ENCODE measurements at places on chromosomes 4 and X.

- DNase-seq, result no peak
These were observed at the start of gene TLL1 for GRCh38 chr4:165872461-165873297. Gene TLL1 (plus strand): TSS chr4:165873237. CDS start chr4:165873905, 668 bp downstream.

DNA sequence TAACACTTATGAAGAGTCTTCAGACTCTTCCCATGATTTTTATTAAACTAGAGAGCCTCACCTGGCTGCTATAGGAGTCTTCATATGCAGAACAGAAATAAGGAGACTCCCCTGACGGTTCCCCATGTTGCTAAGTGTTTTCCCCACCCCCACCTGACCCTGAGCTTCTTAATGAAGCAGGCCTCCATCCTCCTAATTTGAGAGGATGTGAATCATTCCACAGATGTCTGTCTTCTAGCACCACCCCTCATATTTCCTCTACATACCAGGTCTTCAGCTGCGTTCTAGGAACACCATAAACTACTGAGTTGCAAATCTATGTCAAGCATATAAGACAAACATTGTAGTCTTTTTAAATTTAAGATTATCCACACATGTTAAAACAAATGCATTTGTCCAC lies 36.9 kb downstream of the RP2 start:
- DNase-seq, result no peak

- no peak for DNase-seq
These were observed 26.0 kb upstream of the ENPEP start for GRCh38 chr4:110449947-110450346.

- DNase-seq, result no peak
These were observed 7.4 kb upstream of the SLC9B1 start for GRCh38 chr4:103026868-103027267.

DNA sequence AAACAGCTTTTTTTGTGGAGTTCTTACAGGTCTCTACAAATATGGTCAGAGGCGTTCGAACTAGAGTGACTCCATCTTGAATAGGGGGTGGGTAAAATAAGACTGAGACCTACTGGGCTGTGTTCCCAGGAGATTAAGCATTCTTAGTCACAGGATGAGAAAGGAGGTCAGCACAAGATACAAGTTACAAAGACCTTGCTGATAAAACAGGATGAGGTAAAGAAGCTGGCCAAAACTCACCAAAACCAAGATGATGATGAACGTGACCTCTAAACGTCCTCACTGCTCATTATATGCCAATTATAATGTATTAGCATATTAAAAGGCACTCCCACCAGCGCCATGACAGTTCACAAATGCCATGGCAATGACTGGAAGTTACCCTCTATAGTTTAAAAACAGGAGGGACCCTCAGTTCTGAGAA lies 42.8 kb upstream of the SPP1 start:
- DNase-seq, result no peak
